ENCODE measurements at places on chromosomes 7 and 10.

GRCh38 chr10:74044419-74044818 is 46.5 kb downstream of the VCL start:
- no peak for DNase-seq

DNA sequence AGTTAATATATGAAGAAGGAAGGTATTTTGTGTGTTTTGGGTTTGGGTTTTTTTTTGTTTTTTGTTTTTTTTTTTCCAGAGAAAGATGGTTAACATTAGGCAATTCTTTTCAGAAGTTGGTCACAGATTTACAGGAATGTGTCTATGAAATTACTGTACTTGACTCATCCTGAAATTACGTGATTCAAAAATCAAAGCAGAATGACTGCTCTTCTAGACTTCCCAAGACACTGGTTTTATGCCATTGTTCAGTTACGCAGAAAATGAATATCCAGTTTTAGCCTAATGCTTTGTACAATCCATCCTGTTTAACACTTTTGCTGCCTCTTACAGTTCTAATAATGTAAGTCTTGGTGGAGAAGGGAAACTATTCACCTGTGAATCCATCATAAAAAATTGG is 39.7 kb upstream of the CELF2 start:
- no peak for DNase-seq

GRCh38 chr10:58992830-58993460 is 183.5 kb upstream of the PHYHIPL start:
- DNase-seq, result no peak

DNA sequence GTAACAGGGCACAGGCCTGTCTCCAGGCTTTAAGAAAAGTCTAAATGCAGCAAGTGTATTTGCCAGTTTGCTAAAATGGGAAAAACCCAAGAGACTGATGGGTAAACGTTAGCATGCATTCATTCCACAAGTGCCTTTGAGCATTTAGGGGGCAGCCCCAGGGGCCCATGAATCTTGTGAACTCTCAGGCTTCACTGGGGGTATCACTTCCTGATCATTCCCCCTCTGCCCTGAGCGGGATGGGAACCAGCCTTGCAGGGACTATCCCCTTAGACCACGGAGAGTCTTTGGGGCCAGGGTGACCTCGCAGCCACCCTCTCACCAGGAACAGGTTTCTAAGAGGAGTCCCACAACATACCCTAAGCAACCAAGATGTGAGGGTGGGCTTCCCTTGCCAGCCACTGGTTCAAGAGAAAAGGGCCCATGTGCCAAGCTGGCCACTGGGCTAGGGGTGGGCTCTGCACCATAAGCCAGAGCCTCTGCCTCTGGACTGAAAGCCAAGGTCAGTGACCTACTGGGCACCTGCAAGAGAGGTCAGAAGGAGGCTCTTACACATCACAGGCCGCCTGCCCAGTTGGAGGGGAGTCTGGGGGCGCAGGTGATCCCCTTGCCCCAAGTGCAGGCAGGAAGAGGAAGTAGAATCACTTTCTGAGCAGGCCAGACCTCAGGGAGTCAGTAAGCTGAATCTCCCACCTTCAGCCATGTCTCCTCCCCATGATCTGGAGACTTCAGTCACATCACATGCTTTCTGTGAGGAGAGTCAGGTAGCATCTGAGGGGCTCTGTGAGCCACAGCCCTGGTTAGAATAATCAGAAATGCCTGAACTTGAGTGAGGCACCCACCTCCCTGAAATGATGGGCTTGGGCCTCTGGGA is 75.0 kb downstream of the C10orf105 start:
- DNase-seq, result no peak

GRCh38 chr7:77362905-77363304 is 53.2 kb downstream of the GSAP start:
- no peak for DNase-seq

- no peak for DNase-seq
Measured at GRCh38 chr7:12719981-12720865, 32.8 kb downstream of the ARL4A start.

- no peak for DNase-seq
Measured at GRCh38 chr10:16960551-16960950, 143.3 kb upstream of the RSU1 start.

GRCh38 chr7:2837496-2837895 is 6.6 kb downstream of the GNA12 start:
- no peak for DNase-seq

GRCh38 chr7:74252893-74253292 is 1.3 kb downstream of the RFC2 start:
- DNase-seq, result no peak

Measured in suprapubic skin (tissue), 4 donors.